Right lung (tissue), 10 donors: ENCODE measurements at places on chromosomes 5 and 9. TPM values are rescaled to one million over a fixed set of nuclear protein-coding genes. Genes with fewer than 3 reads are reported as not detected.

Gene DRD1
- 0.06 TPM for polyA plus RNA-seq

Gene SPRY4
- 39.7 TPM for polyA plus RNA-seq

Gene STPG3
- 1.1 TPM for polyA plus RNA-seq

Gene GADD45G
- 4.8 TPM for polyA plus RNA-seq

Gene ADAMTS16
- polyA plus RNA-seq: 0.58 TPM

Gene KCNV2
- polyA plus RNA-seq: 0.15 TPM

Gene SOHLH1
- not detected for polyA plus RNA-seq

Gene MED27
- 15.5 TPM for polyA plus RNA-seq

GRCh38 chr5:115336964-115337363 is 40.5 kb upstream of the CCDC112 start:
- DNase-seq: no peak

GRCh38 chr9:19913151-19913550 is 124.3 kb upstream of the SLC24A2 start:
- no peak for DNase-seq

DNA sequence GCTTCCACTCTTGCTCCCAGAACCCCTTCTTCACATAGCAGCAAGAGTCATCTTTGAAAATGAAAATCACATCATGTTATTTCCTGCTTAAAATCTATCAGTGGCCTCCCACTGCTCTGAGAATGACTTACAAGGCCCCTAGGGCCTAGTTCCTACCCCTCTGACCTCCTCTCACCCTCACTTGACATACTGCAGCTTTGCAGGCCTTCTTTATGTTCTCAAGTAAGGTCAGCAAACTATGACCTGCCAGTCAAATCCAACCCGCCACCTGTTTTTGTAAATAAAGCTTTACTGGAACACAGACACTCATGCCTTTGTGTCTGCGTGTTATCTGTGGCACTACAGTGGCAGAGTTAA is 185.7 kb downstream of the NR3C1 start:
- DNase-seq: no peak

DNA sequence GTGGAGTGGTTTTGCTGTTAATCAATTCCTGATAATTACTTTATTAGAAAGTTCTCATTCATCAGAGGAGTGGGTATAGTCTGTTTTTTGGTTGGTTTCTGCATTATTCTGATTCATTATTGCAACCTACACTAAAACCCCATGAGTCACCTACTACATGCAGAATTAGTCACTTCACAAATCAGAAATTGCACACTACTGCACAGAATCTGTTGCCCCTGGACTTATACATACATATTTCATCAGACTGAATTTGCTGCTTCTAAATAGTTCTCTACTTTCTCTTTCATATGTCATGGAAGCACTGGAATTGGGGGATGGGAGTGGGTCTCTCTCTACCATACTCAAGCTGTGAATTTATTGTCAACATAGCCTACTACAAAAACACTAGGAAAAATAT is 585.1 kb downstream of the DNAH5 start:
- DNase-seq: no peak

DNA sequence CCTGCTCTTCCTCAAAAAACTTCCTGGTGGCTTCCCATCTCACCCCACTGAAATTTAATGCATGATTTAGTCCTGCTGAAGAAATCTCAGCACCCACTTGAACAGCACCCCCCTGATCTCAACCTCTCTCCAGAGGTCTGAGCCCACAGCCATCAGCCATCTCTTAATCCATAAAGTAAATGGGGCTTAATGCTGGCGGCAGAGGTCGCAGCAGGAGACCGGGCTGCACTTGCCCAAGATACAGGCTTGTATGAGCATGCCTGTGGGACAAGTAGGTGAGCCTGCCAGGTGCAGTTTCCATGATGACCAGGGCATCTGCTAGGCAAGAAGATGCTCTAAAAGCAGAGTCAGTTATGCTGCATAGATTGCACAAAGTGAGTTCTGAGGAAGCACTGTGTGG is 52.4 kb upstream of the CTXN3 start:
- DNase-seq: no peak

DNA sequence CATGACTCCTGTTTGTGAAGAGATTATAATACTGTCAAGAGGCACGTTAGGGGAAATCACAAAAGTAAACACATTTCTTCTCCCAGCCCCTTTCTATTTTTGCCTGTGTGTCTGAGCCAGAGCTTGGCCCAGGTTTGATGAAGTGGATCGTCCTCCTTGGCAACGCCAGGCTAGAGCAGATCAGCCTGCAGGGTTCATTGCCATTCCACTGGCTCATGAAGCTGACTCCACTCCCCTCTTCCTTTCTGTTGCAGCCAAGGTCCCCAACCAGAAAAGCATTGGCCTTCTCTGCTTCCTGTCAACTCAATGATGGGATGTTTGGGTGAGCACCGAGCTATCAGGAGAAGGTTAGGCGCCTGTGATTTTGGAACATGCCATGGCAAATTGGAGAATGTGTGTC is 3.3 kb downstream of the ADRB2 start:
- no peak for DNase-seq

DNA sequence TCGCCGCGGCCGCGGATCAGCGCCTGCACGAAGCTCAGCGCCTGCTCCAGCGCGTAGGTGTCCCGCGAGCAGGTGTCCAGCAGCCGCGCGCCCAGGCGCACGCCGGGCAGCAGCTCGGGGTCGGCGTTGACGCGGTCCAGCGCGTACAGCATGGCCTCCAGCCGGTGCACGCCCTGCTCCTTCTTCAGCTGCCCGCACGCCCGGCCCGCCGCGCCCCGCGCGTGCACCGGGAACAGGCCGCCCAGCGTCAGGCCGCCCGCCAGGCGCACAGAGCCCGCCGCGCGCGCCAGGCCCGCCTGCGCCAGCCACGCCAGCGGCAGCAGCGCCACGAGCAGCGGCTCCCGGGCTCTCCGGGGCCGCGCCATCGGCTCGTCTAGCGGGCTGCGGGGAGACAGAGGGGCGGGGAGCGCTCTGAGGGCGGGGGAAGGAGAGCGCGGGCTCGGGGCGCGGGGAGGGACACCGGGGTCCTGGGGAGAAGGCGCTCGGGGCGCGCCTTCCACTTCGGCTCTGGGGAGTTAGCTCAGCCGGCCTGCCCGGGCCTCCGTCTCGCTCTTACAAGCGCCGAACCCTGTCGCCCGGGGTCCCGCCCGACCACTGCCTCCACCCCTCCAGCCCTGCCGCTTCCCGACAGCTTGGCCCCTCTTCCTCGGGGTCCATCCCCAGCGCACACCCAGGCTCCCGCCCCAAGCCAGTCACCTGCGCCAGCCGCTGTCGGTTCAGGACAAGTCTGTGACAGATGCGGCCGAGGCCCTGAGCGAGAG is at the start of gene GRM6:
Gene GRM6 (minus strand): TSS at position 741 of the 761 bp plus-strand sequence. CDS start 376 bp downstream, at position 365.
- no peak for DNase-seq

DNA sequence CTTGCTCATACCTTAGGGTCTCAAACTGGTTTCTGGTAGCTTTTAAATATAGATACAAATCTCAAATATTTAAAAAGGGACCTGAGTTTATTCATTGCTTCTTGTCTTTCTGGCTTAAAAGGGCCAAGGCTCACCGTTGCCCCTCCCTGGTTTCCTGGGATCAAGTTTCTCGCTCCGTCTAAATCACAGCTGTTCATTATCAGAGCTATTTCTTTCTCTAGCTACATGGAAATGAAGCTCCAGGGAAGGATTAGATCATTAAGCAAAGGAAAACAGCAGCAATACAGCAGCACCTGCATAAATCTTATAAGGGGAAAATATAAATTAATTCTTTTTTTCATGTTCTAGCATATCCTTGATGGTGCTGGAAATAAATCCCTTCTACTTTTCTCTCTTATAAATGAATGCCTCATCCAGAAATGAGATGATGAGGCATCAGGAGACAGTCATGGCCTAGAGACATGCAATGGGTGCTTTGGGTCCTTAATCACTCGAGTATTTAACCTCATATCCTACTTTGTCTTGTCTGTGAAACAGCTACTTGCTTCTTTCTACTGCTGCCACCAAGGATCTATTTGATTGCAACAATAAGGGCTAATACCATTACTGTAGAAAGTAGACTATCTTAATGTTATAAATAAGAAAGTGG is 320.1 kb downstream of the TRPM3 start:
- DNase-seq: no peak

DNA sequence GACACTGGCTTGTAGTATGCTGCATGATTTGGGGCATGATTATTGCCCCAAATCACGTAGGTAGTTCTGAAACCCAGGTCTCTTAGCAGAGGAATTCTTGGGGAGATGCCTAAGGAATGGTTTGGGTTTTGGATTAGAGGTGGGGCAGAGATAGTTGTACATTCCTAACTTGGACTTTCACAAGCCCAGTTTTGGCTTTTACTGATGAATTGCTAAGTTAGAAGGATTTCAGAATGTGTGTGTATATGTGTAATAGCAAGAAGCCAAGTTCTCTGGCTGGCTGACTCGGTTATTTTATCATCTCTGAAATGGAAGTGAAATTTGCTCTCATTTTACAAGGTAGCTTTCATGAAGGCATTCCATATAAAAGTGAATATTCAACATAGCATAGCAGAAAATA is 23.8 kb upstream of the ZNF131 start:
- no peak for DNase-seq

GRCh38 chr9:124415852-124416484 is 726 bp upstream of the PSMB7 start:
- DNase-seq: no peak

DNA sequence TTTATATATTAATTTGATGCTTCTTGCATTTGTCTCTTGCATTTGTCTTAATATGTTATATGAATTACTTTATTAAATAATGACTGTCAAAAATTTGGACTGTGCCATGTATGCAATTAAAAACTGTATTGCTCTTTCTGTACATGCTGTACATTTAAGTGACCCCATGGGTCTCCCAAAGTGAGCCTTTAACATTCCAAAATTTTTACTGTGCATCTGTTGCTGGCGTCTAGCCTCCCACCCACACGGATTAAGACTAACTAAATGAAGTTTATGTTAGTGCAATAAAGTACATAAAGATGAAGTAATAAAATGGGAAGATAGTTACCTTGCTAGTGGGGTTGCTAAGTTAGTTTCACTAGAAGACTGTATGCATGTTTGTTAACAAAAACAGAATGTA is 48.5 kb downstream of the ADAMTS19 start:
- DNase-seq: no peak

GRCh38 chr5:135399794-135400542 is 937 bp upstream of the MACROH2A1 start:
- no peak for DNase-seq

DNA sequence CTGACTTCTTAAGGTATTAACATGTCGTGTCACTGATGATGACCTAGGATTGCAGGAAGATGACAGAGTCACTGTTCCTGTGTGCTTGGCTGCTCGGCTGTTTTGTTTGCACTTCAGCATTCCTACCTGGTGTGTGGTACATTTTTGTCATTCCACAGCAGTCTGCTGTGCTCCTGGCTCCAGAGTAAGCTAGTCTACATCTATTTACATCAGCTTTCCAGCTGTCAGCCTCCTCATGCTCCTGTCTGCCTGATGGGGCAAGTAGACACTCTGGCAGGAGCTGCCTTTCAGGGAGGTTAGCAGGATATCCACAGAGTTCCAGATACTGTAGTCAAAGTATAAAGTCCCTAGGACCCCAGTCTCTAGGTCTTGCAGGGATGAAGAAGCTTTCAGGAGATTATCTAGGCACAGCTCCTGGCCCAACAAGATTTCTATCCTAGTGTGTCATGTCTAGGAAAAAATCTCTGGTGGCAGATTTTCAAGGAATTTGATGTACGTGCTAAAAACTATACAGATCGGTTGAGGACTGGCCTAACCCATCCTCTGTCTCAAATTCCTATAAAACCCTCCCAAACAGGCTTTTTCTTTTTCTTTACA is 28.4 kb downstream of the RUSC2 start:
- no peak for DNase-seq

DNA sequence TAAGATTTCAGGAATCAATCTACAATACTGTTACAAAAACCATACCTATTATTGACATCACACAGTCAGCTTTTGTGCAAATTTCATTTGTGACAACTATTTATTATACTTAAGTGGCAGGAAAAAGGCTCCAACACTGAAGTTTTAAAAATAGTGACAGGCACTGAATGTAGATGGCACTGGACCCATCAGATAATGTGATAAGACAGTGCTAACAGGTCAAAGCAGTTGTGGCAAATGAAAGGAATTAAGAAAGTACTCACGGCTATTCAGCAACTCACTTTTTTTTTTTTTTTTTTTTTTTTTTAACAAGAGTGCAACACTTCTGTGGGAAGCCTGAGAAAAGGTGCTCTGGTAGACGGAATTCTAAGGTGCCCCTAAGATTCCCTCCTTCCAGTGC is 115.0 kb upstream of the MEF2C start:
- DNase-seq: no peak
